ENCODE measurements at places on chromosomes 1 and 21.

DNA sequence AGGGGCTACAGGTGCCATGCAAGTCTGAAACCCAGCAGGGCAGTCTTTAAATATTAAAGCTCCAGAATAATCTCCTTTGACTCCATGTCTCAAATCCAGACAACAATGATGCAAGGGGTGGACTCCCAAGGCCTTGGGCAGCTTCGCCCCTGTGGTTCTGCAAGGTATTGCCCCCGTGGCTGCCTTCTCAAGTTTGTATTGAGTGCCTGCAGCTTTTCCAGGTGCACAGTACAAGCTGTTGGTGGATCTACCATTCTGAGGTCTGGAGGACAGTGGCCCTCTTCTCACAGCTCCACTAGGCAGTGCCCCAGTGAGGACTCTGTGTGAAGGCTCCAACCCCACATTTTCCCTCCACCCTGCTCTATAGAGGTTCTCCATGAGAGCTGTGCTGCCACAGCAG lies 3.7 kb upstream of the MROH9 start:
- DNase-seq = no peak

GRCh38 chr1:48851638-48852037 lies 74.9 kb upstream of the BEND5 start:
- DNase-seq = no peak

- DNase-seq = no peak
Observed at GRCh38 chr1:26719205-26719604, 23.4 kb downstream of the ARID1A start.

- DNase-seq = no peak
Observed at GRCh38 chr1:30872033-30872947, 36.3 kb downstream of the SDC3 start.

GRCh38 chr1:152502496-152503180 lies 8.0 kb upstream of the LCE5A start:
- DNase-seq = no peak

DNA sequence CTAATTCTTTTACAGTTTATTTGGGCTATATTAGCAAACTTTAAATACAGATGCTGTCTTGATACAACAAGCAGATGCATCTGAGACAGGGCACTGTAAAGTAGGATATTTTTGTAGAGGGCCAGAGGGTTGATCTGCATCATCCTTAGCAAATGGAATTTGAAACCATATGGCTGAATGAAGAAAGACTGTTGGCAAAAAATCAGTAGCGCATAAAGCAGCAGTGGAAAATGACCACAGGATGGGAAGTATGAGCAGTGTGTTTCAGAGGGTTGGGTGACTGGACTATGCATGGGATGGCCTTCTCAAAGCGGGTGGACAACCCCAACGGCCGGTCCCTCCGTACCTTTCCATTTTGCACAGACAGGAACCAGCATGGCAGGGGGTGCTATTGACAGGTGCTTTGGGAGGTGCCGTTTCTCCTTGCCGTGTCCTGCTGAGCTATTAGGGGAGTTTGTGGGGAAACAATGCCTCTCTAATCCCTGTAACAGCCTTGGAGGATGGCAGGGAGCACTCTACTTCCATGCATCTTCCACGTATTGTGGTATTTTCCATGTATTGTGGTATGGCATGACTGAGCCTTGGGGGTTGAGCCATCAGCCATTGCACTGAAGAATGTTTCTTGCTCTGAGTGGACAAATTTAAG lies 5.9 kb downstream of the LRRC8B start:
- no peak for DNase-seq

GRCh38 chr1:86774305-86775295 lies 70.2 kb downstream of the SH3GLB1 start:
- peak; percentile 61 for DNase-seq

DNA sequence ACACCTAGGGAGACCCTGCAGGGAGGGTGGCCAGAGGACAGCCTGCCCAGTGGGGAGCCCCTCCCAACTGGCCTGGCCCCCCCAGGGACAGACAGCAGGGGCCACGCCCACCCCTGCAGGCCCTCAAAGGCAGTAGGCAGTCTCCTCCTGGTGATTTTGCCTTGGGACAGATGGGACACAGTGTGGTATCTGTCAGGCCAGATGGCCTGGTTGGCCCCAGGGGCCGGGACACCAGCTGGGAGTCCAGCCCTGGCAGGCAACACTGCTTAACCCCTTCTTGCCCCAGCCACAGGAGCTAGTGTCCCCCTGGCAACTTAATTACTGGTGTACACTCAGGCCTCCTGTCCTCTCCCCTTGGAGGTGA lies 17.8 kb downstream of the IFFO2 start:
- no peak for DNase-seq

DNA sequence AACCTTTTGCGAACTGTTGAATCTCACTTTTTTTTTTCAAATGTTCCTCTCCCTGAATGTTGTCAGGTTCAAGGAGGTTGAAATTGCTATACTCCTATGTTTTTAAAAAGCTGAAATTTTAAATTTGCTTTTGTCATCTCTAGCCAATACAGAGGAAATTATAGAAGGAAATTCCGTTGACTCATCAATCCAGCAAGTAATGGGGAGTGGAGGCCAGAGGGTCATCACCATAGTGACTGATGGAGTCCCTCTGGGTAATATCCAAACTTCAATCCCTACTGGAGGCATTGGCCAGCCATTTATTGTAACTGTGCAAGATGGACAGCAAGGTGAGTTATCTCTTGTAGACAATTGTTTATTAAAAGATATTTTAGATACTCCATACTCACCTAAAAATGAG lies 36.3 kb downstream of the GABPB2 start:
- no peak for DNase-seq

DNA sequence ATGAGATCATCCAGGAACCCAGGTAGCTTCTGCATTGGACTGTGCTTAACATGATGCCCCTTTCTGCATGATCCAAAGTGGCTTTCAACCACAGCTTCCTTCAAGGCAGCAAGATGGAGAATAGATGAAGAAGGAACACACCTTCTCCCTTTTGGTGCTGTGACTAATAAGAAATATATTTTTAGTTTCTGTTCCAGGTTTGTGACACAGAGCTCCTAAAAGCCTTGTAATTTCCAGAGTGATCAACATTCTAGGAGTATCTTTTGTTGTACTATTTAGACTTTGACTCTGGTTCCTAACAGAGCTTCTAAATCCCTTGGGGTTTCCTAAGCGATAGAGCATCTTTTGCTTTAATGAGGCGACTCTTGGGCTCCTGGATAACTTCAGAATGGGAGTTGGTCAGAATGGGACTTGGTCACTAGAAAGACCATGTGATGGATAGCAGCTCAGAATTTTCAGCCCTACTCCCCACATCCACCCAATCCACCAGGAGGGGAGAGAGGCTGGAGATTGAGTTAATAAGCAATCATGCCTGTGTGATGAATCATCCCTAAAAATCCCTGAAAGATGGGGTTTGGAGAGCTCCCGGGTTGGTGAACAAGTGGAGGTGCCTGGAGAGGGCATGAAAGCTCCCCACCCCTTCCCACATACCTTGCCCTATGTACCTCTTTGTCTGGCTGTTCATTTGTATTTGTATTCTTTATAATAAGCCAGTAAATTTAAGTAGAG lies 134.8 kb downstream of the FGGY start:
- DNase-seq = no peak

DNA sequence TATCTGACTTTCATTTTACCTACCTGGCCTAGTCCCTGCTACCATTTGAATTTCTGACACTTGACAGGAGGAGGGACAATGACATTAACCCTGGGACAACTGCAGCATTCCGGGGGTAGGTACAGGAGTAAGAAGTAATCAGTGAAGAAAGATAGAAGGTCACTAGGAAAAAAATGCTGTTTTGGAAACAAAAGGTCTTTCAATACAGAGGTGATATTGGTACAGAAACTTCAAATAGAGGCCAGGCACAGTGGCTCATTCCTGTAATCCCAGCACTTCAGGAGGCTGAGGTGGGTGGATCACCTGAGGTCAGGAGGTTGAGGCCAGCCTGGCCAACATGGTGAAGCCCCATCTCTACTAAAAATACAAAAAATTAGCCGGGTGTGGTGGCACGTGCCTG lies 68.4 kb downstream of the SELENOF start:
- no peak for DNase-seq

DNA sequence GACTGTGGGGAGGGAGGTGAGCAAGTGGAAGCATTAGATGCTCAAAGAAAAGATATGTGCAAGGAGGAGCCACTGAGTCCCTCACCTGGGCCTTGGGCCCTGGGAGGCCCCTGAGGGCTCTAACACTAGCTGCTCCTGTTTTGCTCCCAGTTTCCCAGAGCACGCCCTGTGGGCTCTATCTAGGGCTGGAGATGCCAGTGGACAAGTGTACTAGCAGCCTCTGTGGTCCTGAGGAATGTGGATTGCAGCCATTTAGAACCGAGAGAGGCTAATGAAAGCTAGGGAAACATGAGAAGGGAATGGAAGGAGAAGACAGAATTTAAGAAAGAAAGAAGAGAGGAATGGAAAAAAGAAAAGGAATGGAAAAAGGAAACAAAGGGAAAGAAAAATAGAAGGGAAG lies 10.0 kb upstream of the TBX15 start:
- no peak for DNase-seq

DNA sequence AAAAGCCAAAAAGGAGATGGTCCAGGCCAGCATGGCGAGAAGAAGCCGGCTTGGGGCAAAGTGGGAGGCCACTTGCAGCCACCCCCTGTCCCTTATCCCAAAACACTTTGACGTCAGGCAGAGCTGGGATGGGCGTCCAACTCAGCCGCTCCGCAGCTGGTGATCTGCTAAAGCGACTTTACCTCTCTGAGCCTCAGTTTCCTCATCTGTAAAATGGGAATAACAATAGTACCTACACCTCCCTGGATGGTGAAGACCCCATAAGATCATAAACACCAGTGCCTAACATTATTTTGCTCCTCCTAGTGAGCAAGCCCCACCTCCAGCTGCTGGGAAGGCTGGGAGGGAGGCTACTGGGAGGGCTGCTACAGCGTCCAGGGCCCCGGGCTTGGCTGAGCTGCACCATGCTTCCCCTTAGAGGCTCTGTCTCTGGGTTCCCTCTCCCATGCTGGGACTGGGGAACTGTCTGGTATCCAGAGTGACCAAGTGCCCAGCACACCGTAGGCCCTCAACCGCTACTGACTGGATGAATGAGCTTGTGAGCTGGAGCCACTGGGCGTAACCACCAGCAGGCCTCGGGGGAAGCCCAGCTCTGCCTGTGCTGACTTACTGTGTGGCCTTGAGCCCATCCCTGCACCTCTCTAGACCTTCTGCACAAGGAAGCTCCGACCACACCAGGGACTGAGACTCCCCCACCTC lies 18.3 kb downstream of the IFFO2 start:
- DNase-seq = no peak

DNA sequence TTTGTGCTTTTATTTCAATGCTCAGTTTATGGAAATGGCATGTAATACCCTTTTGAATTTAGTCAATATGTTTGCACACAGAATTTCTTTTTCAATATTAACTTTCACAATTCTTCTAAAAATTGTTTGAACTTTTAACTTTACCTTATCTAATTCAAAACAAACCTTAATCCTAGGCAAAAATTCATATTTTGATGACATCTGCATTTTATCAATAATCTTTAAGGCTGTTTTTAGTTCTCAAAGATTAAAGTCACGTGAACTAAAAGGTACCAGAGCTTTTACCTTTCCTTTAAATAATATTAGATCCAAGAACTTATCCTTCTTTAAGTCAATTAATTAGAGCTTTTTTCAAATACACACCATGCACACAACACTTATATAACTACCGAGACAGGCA lies 218.9 kb upstream of the NCAM2 start:
- no peak for DNase-seq

DNA sequence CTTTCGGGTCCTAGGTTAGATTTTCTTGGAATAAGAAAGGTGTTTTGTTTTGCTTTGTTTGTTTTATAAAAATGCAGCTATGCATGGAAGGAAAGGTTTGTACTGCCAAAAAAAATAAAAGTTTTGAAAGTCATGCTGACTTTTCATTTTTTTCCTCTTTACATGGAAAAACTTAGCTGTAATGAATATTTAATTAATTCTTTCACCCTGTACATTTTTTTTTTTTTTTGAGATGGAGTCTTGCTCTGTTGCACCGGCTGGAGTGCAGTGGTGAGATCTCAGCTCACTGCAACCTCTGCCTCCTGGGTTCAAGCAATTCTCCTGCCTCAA lies 48.7 kb downstream of the NENF start:
- DNase-seq = no peak

DNA sequence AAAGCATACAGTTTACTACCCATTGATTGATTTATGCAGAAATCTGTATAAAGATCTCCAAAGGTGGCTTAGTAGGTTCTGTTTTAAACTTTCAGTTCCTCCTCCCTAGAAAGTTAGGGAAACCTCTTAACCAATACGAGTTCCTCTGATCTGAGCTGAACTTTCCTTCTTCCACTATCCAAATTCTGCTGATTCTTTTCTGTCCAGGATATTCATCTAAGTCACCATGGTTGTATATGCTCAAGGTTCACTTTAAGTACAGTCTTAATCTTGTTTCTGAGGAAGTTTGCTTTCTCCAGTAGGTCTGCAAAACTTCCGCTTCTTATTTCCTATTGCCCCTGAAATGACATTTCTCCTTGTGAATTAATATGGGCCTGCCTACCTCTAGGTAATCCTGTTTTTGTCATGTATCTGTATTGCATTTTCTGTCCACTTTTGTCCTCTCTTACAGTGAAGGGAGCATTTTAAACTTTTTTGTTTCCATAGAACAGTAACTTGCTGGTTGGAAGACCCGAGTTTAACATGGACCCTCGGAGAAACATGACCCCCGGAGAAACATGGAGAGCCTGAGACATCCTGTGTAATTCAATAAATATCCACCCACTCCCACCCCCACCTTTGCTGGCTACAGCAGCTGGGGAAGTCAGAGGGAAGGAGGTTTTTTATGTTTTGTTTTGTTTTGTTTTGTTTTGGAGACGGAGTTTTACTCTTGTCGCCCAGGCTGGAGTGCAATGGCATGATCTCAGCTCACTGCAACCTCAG lies 16.7 kb upstream of the TUT4 start:
- DNase-seq = no peak

GRCh38 chr1:67193704-67194103 lies 27.4 kb downstream of the IL23R start:
- no peak for DNase-seq

DNA sequence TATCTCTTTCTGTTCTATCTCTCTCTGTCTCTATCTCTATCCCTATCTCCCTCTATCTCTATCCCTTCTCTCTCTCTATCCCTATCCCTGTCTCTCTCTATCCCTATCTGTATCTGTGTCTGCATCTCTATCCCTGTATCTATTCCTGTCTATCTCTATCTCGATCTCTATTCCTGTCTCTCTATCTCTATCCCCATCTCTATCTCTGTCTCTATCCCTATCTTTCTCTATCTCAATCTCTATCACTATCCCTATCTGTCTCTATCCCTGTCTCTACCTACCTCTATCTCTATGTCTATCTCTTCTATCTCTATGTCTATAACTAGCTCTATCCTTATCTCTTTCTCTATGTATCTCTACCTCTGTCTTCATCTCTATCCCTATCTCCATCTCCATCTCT lies 141.4 kb upstream of the KCNJ6 start:
- no peak for DNase-seq

GRCh38 chr1:66295803-66296202 lies 238.2 kb upstream of the SGIP1 start:
- no peak for DNase-seq

DNA sequence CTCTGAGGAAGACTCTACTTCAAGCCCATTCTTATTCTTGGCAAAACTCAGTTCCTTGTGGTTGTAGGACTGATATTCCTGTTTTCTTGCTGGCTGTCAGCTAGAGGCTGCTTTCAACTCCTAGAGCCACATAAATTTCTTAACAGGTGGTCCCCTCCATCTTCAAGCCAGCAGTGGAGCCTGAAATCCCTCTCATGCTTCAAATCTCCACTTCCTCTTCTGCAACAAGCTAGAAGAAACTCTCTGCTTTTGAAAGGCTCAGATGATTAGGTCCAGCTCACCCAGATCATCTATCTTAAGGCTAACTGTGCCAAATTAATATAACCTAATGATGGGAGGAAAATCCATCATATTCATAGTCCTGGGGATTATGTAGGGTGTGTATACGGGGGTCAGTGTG lies 43.2 kb upstream of the CD34 start:
- no peak for DNase-seq

Data from left ventricle myocardium superior (tissue), 1 donor.